ENCODE measurements at places on chromosomes 2 and 18.

GRCh38 chr2:159204381-159205144 lies 81.9 kb downstream of the WDSUB1 start:
- peaks cover 57% of the 10 kb centered on the region for H3K36me3 ChIP-seq
- H3K4me3 ChIP-seq = no peak overlapping the region
- DNase-seq = no peak

GRCh38 chr18:6737833-6738232 lies 8.3 kb downstream of the ARHGAP28 start:
- no peaks in the 10 kb centered on the region for H3K27me3 ChIP-seq
- no peak overlapping the region for H3K4me3 ChIP-seq
- DNase-seq = no peak
- peaks cover 11% of the 10 kb centered on the region for H3K4me1 ChIP-seq
- no peak overlapping the region for H3K27ac ChIP-seq

- DNase-seq = no peak
- no peaks in the 10 kb centered on the region for H3K36me3 ChIP-seq
- no peaks in the 10 kb centered on the region for H3K27me3 ChIP-seq
- no peak overlapping the region for H3K4me3 ChIP-seq
- no peaks in the 10 kb centered on the region for H3K4me1 ChIP-seq
These were observed 35.2 kb upstream of the LDLRAD4 start for GRCh38 chr18:13183359-13183758.

- no peaks in the 10 kb centered on the region for H3K27me3 ChIP-seq
- no peak for DNase-seq
- peaks cover 16% of the 10 kb centered on the region for H3K4me1 ChIP-seq
- peak overlapping the region; percentile 4 for H3K27ac ChIP-seq
- H3K4me3 ChIP-seq = no peak overlapping the region
These were observed 3.9 kb upstream of the FARP2 start for GRCh38 chr2:241352227-241352626.

- H3K27ac ChIP-seq = no peak overlapping the region
- H3K4me1 ChIP-seq = peaks cover 16% of the 10 kb centered on the region
- H3K4me3 ChIP-seq = no peak overlapping the region
- no peaks in the 10 kb centered on the region for H3K27me3 ChIP-seq
These were observed 36.0 kb downstream of the RBMS1 start for GRCh38 chr2:160457588-160457987.
